ENCODE measurements at places on chromosomes 1 and 21. TPM values are rescaled to one million over a fixed set of nuclear protein-coding genes. Genes with fewer than 3 reads are reported as not detected.
A peak's percentile ranks its signal among the peaks of the same experiment; 100 is the strongest.

DNA sequence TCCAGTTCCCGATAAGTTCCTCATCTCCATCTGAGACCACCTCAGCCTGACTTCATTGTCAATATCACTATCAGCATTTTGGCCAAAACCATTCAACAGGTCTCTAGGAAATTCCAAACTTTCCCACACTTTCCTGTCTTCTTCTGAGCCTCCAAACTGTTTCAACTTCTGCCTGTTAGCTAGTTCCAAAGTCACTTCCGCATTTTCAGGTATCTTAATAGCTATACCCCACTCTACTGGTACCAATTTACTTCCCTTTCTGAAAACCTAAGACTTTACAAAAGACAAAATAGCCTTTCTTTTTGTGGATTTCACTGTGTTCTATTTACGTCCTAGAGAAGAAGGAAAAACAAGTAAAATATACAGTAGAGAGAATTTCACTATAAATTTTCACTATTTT lies 147.0 kb upstream of the FMN2 start:
- DNase-seq = no peak

ADCY10 gene
- not detected for total RNA-seq

OLFML3 gene
- 2.3 TPM for total RNA-seq

GRCh38 chr21:45651921-45652320 lies 8.4 kb downstream of the PCBP3 start:
- no peak for DNase-seq

AIRE gene
- not detected for total RNA-seq

- DNase-seq = no peak
Measured at GRCh38 chr1:177023726-177024125, 140.8 kb downstream of the ASTN1 start.

DNA sequence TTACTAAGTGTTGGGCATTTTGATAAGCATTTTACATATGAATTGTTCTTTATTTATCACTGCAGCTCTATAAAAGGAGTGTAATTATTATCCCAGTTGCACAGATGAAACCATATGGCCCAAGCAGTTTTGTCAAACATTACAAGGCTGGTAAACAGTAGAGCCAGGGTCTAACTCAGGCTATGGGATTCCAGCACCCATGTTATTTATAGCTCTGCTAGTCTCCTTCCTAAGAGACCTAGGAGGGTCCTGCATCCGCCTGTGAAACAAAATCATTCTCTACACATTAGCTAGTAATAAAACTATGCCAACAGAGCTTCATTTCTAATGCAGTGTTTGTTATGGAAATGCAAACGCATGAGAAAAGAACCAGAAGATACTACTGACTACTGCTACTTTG lies 58.6 kb downstream of the IL23R start:
- DNase-seq = no peak

GRCh38 chr1:167763525-167764220 lies 41.9 kb downstream of the MPZL1 start:
- DNase-seq = no peak

- no peak for DNase-seq
Measured at GRCh38 chr1:5793516-5793915, 198.7 kb downstream of the NPHP4 start.

SYCP1 gene
- not detected for total RNA-seq

FCGR3B gene
- not detected for total RNA-seq

- DNase-seq = no peak
Measured at GRCh38 chr1:43536196-43536863, 5.6 kb downstream of the PTPRF start.

DNA sequence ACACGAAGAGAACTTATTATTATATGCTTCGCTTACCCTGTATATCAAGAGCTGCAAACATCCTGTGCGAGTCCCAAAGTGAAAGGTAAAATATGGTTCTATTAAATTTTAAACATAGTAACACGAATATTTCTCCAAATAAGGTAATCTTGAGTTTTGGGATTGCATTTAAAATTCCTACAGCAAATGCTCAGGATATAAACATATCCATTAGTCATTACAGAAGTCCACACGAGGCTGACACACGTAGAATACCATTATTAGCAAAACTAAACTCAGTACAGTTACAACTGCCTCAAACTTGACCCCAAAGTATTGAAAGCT lies 282 bp upstream of the LYPLAL1 start:
- DNase-seq = no peak

DNA sequence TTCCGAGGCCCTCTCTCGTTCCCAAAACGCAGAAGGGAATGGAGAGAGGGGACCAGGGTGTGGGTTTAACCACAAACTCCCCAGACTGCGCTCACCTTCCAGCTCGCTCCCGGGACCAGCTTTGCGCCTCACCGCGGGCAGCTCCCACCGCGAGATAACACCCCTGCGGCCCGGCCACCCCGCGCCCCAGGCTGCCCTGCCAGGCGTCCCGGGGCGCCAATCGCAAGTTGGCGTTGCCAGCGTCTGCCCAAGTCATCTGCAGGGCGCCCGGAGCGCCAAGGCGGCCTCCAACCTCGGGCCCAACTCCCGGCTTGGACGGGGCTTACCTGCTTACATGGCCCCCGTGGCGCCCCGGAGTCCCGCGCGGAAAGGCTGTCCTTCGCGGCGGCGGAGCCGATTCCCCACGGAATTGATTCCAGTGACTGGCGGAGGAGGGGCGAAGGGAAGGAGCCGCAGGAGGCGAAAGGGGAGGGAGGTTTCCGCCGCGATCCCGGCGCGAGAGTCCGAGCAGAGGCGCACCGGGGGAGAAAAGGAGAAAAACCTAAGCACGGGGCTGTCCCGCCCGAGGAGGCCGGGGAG lies 456 bp downstream of the PTPN14 start:
- no peak for DNase-seq

DNA sequence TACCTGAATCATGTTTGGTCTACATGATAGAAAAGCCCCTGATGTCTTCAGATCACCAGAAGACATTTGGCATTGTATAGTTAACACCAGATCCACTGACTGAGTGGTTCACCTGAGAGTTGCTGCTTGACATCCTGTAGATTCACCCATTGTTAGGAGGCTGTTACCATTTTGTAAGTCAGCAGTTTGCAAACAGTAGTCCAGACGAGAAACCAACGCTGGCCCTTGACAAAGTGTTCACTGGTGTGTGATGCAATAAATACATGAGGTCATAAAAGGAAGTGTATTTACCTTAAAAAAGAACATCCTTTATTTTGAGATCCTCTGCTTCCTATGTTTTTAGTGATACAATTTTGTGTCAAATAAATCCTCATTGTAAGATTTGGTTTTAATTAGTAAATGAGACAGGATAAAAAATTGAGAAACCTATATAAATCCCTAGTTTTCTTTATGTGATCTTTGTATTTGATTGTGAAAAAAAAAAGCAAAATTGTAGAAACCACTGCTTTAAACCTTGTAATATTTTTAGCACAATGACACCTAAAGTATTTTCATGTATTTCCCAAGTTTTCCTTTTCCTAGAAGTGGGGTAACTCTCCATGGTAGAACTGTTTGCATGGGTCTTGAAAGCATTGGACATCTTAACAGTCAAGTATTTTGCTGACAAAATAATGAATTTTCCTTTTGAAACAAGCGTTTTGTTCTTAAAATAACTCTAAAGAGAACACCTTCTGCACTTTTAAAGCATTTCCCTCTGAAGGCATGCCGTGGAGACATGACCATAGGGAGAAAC lies 204.3 kb downstream of the FGGY start:
- no peak for DNase-seq

DNA sequence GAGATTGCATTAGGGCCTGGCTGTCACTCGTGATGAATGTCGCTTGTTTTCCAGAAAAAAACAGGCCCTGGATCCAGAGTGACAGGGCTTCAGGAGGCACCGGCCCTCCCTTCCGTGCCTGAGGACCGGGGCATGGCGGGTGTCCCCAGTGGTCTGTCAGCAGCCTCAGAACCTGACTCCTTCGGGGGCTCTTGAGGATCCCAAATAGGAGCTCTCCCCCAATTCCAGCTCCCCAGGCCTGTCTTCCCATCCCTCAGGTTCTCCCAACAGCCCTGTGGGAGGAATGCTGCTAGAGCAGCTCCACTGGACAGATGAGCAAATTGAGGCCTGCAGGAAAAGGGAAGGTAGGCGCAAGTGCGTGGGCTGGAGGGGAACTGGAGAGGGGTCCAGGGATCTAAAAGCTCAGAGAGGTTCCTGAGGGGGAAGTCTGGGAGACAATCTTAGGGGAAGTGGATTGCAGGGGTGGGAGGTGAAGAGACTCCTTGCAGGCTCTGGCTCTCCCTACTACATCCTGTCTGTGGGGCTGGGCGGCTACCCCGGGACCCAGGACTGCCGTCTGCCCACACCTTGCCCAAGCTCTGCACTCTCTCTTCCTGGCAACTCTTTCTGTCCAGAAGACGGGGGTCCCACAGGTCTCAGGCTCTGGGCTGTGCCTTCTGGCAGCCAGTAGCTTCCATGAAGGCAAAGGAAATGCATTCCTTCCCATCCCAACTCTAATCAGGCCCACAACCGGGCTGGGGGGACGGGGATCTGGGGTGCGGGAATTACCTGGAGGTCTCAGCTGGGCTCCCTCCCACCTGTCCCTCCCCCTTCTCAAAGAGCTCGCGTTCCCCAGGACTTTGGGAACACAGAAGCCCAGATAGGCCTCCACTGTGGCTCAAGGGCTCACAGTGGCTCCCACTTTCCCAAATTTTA lies 105.7 kb upstream of the CASZ1 start:
- no peak for DNase-seq

- DNase-seq = peak; percentile 52
Measured at GRCh38 chr1:245155272-245156040, 671 bp downstream of the KIF26B start.

GRCh38 chr1:26170472-26170821 lies 739 bp downstream of the ZNF593 start:
- DNase-seq = no peak

GRCh38 chr1:87045761-87046304 lies 131.4 kb downstream of the HS2ST1 start:
- no peak for DNase-seq

DNA sequence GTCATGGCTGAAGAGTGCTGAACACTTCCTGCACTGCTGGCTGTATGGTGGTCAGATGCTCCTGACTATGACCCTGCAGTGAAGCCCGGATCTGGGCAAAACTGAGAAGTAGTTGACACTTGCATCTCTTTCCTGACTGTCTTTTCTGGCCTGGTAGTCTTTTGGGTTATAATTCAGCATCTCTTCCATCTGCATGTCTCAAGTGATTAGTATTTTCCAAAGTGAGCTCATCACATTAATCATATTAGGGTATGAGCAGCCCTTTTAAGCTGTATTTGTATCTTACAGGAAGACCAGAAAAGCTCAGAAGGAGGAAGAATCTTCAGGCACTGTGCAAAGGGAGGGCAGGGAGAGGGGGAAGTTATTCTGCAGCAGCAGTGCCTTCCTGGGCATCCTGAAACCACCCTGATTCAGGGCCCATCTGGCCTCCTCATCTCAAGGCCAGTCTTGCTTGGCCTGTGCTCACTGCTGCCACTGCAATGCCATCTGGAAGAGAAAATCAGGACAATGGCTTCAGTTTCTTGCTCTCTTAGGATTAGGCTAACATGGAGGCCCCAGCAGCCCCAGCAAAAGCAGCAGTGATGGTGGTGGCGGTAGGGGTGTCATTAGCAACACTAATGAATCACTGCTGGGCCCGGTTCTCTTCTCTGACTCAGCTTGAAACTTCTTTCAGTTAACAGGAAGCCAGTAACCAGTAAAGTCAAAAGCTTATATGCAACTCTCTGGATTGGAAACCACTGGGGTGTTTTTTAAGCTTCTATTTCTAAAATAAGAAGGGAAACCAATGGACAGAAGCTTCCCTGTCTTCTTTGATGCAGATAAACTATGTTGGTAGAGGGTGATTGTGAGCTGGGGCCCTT lies 63.3 kb upstream of the WDR26 start:
- peak; percentile 89 for DNase-seq

TDRD5 gene
- total RNA-seq = 0.03 TPM

DPT gene
- total RNA-seq = 0.69 TPM

DNA sequence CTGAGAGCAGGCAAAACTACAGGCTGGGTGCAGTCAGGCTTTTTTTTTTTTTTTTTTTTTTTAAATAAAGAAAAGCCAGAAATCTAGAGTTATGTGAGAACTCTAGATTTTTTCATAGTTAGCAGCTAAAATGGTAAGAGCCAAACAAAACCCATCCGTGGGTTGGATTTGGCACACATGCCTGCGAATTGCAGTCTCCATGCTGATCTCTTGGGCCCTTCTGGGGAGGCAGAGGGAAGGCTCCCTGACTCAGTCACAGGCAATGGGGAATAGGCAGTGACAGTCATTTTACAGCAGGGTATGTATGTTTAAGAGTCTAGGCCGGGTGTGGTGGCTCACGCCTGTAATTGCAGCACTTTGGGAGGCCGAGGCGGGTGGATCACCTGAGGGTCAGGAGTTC lies 2.6 kb downstream of the TXLNA start:
- no peak for DNase-seq

DNA sequence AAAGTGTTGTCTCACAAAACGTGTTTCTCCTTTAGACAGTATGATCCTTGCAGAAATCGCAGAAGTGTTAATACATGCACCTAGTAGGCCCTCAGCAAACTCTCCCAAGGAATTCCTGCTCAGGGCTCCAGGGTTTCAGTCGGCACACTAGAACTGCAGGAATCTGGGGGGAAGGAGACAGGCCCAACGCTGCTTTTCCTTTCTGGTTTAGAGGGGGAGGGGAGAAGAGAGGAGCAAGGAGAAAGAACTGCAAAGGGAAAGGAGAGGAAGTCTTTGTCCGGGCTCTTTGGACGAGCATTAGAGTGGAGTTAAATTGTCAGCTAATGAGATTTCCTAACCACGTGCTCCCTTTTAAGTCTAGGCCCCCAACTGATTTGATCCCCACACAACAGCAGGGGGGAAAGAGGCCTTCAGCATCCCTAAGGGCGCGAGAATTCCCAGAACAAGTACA lies 103.7 kb upstream of the SOD1 start:
- no peak for DNase-seq

TRIM17 gene
- total RNA-seq = not detected

- DNase-seq = no peak
Measured at GRCh38 chr1:240936911-240937668, 325.1 kb upstream of the GREM2 start.

VWA1 gene
- total RNA-seq = 5.7 TPM

PERM1 gene
- not detected for total RNA-seq

DNA sequence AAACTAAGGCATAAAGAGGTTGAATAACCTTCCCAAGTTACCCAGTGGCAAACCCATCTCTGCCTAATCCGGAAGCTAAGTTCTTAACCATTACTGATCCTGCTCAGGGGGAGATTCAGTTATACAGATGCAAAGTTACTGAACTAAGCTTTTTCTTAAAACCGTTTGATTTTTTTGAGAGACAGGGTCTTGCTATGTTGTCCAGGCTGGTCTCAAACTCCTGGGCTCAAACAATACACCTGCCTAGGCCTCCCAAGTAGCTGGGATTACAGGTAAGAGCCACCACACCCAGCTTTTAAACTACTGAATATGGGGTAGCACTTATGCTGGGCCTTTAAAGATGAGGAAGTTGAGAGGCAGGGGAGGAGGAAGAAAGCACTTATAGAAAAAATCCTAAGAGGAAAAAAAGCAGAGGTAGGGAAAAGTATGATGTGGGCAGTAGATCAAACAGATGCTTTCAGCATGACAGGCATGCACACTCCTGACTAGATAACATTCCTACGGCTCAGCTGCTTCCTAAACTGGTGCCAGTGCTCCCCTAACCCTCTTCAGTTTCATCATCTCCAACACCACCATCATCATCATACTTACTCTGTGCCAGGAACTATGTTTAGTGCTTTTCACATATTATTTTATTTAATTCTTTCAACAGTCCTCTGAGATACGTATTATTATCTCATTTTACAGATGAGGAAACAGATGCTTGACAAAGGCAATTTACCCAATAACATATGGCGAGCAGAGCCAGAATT lies 5.8 kb downstream of the PAFAH2 start:
- DNase-seq = no peak

- peak; percentile 36 for DNase-seq
Measured at GRCh38 chr1:156511644-156512043, 11.1 kb upstream of the MEF2D start.
